Fibroblast of the conjunctiva (primary cell): ENCODE measurements at places on chromosomes 3 and 15.

DNA sequence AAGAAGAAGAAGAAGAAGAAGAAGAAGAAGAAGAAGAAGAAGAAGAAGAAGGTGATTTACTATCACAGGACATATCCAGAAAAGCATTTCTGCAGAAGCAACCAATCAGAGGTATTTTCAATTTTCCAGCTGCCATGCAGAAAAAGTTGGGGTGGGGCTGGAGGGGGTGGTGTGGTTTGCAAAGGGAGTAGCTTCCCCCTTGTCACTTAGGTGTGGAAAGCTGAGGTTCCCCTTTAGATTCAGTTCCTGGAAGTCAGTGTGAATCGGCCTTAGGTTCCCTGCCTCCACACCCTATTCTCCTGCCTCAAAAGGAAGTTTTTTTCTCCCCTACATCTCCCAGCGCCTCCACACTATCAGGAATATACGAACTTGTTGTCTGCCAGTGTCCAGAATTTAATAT, 276.7 kb upstream of the ARRDC4 start:
- no peak for DNase-seq

GRCh38 chr15:33013827-33014445, 180.6 kb downstream of the FMN1 start:
- DNase-seq: no peak

DNA sequence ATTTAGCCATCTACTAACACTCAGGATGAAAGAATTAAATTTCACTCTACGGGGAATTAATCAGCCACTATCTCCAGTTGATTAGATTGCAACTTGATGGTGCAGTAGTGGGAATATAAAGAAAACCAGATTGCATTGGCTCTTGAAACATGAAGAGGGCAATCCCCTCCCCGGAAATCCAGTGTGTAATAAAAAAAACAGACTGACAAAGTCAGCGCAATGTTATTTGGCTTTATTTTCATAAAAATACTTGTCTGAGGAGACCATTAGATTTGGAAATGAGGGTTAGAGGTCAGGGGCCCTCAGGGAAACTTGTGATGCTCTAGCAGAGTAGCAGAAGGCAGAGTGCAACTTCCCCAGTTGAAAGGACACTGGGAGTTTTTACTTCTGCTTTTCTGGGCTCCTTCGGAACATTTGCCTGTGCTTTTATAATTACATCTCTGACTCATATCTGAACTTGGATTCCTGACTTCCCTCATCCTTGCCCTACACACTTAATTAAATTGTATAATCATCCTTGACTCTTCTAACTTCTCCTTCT, 326.8 kb downstream of the TUSC7 start:
- DNase-seq: peak; percentile 82

GRCh38 chr15:69786136-69786701, 311.5 kb downstream of the TLE3 start:
- no peak for DNase-seq

GRCh38 chr15:99578809-99579208, 13.0 kb downstream of the MEF2A start:
- DNase-seq: no peak
